ENCODE measurements at places on chromosomes 7 and 10.

DNA sequence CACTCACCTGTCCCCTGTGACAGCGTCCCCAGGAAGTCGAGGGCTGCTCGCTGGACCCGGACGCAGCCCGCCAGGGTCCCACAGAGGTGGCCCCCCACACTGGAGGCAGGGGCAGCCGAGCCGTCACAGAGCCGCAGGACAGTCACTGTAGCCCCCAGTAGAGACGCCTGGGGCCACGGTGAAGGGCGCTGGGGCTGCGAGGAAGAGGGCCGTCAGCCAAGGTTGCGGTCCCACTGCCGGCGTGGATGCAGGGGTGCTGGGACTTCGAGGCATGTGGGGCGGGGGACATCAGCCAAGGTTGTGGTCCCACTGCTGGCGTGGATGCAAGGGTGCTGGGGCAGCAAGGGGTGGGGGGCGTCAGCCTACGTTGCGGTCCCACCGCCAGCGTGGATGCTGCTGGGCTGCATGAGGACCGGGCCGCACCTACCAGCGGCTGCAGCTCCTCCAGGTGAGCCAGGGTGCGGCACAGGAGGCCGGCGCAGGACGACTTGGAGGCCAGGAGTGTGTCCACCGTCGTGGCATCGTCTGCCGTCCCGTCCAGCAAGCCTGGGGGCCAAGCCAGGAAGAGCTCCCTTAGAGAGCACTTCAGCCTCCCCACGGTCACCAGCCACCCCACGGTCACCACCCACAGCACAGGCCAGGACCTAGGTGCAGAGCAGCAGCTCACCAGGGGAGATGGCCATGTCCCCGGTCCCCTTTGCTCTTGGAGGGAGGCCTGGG lies 13.9 kb downstream of the BRAT1 start:
- DNase-seq, result no peak

DNA sequence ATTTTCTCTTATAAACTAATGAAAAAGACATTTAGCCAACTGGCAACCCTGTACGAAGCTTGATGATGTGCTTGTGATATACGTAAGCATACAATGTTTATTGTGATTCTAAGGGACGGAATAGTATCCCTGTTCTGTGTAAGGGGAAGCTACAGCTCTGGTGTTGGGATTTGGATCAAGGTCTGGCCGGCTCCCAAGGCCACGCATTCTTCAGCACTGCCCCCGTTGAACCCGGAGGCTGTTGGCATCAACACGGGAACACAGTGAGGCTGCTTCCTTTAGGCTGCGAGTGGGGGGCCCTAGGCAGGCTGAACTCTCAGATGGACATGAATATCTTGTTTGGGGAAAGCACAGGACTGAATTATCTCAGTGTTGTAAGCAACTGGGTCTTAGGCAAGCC lies 180.6 kb downstream of the CAMK1D start:
- DNase-seq, result no peak

DNA sequence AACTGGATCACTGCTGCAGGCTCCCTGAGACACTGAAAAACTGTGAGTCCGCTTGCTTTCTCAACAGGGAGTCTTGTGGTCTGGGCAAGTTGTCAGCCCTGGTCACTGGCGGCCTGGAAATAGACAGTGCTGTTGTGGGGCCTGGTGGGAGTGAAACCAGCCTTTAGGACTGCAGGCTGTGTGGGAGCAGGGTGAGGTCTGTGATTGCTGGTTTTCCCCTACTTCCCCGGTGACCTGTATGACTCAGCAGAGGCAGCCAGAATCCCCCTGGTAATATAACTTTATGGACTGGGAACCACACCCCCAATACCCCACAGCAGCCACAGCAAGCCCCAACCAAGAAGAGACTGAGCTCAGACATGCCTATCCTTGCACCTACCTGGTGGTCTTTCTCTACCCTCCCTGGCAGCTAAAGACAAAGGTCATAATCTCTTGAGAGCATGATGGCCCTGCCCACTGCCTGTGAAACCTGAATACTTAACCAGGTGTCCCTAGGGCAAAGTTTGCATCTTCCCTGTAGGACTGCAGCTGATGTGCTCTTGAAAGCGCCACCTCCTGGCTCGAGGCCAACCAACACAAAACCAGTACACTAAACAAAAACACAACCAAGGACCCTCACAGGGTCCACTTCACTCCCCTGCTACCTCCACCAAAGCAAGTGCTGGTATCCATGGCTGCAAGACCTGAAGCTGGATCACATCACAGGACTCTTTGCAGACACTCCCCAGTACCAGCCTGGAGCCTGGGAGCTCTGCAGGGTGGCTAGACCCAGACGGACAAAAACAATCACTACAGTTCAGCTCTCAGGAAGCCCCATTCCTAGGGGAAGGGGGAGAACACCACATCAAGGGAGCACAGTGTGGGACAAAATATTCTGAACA lies 7.2 kb upstream of the ADAM22 start:
- no peak for DNase-seq

DNA sequence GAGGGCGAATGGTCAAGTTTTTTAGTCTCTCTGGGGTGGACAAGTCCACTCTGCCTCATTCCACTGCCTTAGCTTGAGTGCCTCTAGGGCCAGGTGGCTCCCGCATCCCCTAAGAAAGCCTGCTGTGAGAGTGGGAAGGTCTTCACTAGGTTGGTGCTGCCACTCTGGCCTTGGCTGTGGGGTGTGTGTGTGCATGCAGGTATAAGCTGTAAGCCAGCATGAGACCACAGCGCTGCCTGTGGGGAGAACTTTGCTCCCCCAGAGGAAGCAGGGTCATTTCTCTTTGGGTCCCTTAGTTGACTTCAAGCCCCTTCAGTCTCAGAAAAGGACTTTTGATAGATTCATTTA lies 25.5 kb upstream of the PCBD1 start:
- DNase-seq, result no peak

DNA sequence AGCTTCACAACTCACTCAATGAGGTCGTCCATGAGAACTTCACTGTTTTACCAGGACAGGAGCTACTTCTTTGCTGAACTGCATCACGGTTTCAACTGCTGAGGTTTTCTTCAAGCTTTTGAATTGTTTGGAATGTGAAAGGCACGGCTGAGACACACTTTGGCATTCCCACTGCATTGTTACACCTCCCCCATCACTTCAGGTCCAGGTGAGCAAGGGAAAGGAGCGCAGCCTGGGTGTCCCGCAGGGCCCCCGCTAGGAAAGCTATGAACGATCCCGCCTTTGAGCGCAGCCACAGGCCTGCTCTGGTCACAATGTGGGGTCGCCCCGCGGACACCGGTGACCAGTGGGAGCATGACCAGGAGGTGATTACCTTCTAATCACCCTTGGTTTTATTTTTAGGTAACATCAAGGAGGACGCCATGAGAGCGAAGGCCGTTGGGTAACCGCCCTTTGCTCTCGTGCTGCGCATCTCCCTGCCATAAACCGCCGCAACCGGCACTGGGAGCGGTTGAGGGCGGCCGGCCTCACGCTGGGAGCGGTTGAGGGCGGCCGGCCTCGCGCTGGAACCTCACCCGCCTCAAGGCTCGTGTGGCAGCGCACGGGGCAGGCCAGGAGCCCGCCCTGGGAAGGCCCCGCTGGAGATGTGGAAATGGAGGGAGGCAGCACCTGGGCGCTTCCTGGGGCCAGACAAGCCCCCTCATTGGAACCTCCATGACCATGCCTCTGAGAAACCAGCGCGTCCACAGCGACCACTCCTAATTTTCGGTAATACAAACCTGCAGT lies 50.9 kb upstream of the SGMS1 start:
- DNase-seq, result no peak

DNA sequence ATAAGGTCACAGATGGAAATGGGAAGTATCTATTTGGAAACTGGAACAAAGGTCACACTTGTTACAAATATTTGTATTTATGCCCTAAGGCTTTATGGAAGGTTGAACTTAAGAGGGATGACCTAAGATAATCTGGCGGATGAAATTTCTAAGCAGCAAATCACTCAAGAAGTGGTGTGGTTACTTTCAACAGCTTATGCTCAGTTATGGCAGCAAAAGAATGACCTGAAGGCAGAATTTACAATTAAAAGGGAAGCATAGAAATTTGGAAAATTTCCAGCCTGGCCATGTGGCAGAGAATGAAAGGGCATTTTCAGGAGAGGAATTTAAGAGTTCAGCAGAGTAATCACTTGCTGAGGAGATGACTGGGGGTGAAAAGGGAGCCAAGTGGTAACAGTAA lies 95.8 kb upstream of the TNS3 start:
- DNase-seq, result peak; percentile 78

DNA sequence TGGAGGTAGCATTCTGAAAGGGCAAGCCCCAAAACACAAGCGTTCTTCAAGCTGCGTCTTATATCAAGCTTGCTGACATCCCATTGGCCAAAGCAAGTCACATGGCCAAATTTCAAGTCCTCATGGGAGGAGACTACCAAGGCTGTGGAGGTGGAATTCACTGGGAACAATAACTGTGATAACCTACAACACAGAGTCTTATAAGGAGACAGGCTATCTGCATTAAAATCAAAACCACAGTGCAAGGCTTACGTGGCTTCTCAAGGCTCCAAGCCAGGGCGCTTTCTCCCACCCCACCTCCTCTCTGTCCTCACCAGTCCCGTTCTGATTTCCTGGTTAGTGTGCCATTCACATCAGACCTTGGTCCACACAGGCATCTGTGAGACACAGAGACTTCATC lies 39.4 kb downstream of the ADRB1 start:
- no peak for DNase-seq

- DNase-seq, result no peak
These were observed 1074.1 kb downstream of the XPNPEP1 start for GRCh38 chr10:108849186-108849585.

DNA sequence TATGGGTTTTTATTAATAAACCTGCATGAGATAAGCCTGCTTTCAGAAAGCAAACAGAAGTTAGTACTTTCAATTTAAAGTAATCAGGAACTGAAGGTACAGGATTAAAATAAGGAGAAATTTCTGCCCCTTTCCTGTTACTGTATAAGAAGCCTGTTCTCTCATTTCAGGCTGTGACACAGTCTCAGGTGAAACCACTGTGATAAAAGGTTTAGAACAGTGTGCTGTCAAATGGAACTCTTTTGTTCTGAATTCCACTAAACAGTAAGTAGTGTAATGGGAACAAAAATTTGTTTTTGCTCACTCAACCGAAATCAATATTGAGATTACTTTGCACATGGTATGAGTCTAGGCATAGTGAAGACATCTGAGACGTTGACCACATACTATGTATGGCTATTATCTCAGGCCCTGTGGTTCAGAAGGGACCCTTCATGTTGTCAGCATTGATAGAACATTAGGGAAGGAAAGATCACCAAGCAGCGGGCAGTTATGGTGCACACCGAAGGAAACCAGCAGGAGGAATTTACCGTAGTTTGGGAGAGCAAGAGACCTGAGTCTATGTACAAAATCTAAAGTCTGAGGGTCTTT lies 14.9 kb downstream of the HEPACAM2 start:
- DNase-seq, result no peak

DNA sequence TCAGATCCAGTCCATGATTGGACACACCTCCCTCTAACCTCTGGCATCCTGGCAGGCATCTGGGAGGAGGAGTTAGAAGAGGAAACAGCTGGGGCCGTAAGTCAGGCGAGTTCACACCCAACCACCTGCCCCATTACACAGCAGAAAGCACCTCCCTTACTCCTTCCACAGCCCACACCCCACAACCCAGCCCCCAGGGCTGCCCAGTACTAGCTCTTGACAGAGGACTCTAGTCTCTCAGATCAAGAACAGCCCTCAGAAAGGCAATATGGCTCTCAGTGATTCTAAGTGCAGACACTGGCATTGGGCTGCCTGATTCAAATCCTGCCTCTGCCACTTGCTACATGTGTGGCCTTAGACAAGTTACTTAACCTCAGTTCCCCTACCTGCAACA lies 34.1 kb downstream of the KCNMA1 start:
- no peak for DNase-seq

DNA sequence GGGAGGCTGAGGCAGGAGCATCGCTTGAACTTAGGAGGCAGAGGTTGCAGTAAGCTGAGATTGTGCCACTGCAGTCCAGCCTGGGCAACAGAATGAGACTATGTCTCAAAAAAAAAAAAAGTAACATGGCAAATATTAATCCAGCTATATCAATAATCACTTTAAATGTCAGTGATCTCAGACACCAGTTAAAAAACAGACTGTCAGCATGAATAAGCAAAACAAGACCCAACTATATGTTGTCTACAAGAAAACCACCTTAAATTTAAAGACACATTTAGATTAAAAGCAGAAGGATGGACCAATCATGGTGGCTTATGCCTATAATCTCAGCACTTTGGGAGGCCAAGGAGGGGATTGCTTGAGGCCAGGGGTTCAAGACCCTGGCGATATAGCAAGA lies 8.5 kb upstream of the ATE1 start:
- no peak for DNase-seq

GRCh38 chr7:156576216-156577058 lies 64.1 kb upstream of the RNF32 start:
- DNase-seq, result no peak

GRCh38 chr7:45578022-45578421 lies 3.9 kb downstream of the ADCY1 start:
- no peak for DNase-seq

- peak; percentile 62 for DNase-seq
These were observed 12.6 kb downstream of the KLLN start for GRCh38 chr10:87850742-87851205.

- DNase-seq, result no peak
These were observed 1.9 kb downstream of the GSTK1 start for GRCh38 chr7:143265017-143265693.

DNA sequence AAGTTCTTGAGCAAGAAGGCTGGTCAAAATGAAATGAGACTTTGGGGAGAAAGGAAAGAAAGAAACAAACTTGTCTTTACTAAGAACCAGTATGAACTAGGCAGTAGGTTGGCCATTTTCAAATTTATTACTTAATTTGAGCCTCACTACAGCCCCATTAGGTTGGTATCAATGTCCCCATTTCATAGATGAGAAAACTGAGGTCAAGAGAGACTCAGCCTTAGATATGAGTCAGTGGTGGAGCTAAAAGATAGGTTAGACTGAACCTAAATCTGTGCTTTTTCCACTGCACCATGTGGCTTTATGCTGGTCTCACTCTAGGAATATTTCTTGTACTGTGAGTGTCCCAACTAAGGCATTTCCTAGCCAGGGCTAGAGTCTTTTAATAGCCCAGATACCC lies 8.8 kb downstream of the ZNF503 start:
- no peak for DNase-seq

- DNase-seq, result no peak
These were observed 134.2 kb downstream of the PTN start for GRCh38 chr7:137209151-137209817.

DNA sequence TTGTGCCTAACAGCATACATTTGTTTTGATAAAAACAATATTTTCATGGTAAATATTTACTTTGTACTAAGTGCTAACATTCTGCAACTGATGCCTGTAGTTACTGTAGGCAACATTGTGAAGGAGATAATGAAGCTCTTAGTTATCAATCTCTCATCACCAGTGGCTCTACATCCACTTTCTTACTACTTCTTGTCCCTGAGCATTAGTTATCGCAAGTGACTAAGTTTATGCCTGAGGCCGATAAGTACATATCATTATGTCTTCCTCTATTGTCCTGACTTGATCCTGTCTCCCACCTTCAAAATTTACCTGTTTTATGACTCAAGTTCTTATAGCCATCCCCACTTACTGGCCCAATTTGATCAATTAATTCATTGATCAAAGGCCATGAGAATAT lies 63.6 kb downstream of the MACC1 start:
- DNase-seq, result no peak

GRCh38 chr7:143485500-143485899 lies 7.8 kb downstream of the TAS2R41 start:
- DNase-seq, result peak; percentile 61
